Activated CD4-positive, alpha-beta T cell treated with anti-CD3 and anti-CD28 coated beads for 24 hours (primary cell): ENCODE measurements at places on chromosomes 6 and 20.

- DNase-seq = no peak
Observed at GRCh38 chr6:156889986-156890385, 112.8 kb downstream of the ARID1B start.

DNA sequence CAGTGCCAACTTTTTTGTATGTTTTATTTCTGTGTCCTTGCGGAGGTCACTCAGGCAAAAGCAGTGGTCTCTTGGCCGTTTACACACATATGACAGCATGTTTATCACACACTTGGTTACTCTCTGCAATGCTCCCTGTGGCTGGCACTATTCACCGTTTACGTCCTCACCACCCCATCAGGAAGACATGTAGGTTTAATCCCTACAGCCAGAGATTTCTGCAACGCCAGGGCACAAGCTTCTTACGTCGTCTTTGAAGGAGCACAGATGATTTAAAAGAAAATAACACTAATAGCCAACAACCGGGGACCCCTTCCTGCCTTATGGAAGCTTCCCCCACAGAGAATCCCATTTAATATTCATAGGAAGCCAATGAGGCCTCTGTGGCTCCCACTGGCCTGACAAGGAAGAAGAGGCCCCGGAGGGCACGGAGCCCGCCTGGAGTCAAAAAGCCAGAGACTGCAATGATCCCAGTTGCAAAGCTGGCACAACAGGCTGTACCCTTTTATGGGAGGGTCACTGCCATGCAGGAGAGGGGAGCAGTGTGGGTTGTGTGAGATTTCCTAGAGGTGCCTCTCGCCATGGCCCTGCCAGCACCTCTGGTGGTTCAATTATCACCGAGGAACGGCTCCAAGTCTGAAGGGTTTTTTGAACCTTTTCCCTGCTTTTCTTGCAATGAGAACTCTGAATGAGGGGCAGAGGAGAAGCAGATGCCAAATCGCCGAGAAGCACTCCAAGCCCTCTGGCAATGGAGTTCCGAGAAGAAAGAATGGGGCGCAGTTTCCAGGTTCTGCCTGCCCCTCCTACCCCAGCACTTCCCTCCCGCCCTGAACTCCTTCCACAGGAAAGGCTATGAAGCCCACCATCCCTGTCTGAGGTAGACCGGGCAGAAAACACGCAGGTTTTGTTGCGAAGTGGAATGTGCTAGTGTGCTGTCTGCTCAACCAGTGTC is 96.2 kb downstream of the THBS2 start:
- DNase-seq = no peak

- DNase-seq = no peak
Observed at GRCh38 chr20:59365611-59366285, 65.3 kb downstream of the EDN3 start.

GRCh38 chr6:373773-374724 is 17.5 kb upstream of the IRF4 start:
- no peak for DNase-seq

- DNase-seq = peak; percentile 37
Observed at GRCh38 chr6:109073344-109074132, 21.1 kb downstream of the SESN1 start.

DNA sequence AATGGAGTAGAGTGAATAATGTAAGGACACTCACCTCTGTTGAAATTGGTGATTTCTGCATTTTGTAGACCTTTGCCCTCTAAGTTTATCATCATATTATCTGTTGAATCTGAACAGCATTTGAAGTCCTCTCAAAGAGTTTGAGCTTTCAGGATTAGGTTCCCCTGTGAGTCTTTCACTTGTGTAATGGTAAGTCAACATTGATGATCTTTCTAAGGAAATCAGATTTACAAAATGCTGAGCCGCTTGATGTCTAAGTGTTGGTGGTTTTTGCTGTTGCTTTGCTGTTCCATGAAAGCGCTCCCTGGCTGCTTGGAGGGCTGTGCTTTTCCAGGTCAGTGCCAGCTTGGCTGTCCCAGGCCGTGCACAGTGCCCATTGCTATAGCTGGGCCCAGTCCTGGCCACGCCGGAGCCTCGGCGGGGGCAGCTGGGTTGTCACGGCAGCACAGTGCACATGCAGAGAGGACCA is 33.8 kb upstream of the KIF25 start:
- no peak for DNase-seq

DNA sequence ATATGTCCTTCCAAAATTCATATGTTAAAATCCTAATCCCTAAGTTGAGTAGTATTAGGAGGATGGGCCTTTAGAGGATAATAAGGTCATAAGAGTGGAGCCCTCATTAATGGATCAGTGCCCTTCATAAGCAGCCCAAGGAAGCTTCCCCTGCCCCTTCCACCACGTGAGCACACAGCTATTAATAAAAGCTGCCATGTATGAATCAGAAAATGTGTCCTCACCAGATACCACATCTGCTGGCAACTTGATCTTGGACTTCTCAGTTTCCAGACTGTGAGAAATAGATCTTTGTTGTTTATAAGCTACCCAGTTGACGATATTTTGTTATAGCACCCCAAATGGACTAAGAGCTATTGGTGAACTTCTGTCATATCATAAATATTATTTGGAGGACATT is 207.7 kb upstream of the HDDC2 start:
- no peak for DNase-seq

- DNase-seq = no peak
Observed at GRCh38 chr6:105601541-105602236, 198.8 kb upstream of the PREP start.

DNA sequence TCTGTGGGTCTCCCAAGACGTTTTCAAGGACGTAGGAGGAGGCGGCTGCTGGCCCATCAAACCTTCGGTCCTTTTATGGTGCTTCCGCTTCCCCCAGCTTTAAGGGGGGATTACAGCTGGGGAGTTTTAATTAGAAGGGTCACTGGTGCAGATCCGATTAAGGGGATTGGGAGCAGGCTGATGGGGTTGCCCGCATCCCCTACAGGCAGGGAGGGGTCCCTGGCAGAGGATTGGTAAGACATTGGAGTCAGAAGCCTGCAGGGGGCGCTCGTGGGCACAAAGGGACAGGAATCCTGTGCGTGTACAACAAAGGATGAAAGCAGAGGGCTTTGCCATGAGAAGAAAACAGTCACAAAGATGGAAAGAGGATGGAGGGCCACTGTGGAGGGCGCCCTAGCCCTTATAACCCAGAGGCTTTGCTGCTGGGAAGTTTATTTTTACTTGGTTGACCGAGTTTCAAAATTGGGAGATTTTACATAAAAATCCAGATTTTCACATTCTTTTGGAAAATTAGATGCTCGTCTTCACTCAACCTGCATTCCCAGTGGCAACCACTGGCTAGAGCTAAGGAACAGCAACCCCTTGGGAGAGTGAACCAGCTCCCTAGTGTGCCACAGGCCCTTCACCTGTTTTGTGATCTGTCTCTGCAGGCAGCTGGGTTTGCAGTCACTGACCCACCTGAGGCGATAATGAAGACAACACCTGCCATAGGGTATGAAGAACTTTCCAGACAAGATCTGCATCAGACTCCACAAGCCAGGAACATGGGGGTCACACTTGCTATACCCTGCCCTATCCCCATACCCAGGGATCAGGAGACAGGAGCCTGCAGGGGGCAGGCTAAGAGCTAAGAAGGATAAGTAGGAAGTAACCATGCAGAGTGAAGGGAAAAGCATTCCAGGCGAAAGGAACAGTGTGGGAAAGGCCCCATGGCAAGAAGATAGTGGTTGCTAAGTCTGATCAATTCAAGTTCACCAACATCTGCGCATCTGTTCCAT is 97.7 kb downstream of the KCNB1 start:
- peak; percentile 74 for DNase-seq

DNA sequence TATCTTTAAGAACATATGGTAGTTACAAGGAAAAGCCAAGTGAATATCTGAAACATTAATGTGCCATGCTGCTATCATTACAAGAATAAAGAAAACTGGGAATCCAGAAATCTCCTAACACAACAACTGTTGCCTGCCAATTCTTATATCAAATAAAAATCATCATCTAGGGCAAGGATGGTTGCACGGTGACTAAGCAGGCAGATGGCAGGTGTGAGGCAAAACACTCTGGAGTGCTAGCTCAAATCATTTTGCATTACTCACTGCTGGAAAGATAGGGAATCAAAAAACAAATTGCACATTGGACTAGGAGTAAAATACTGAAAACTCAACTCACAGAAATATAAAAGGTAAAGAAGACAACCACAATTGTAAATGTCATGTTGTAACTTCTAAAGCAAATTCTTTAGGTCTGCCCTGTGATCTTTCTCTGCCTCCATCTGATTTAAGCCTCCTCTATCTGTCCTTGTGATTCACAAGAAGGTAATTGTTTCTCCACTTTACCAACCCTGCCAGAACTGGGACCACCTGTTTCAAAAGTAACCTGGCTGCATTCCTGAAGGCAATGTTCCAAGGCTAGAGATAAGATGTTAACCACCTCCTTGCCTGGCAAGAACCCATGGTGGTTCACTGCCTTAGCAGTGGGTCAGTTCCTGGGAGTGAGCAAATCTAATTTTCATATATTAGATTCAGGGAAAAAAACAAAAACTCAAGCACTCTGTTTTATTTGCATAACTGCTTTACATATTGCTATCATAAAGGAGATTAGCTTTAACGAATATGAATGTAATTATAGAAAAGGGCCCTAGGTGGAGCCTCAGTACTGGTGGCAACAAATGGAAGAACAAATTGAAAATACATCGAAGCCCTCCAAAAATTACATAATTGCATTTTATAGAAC is 33.1 kb upstream of the LCA5 start:
- no peak for DNase-seq

GRCh38 chr20:38131588-38132121 is 33.4 kb downstream of the TGM2 start:
- no peak for DNase-seq

- no peak for DNase-seq
Observed at GRCh38 chr20:63106108-63106764, 99.5 kb upstream of the BHLHE23 start.

GRCh38 chr6:20708367-20709124 is 174.3 kb downstream of the CDKAL1 start:
- DNase-seq = peak; percentile 11

- no peak for DNase-seq
Observed at GRCh38 chr6:14224359-14225103, 107.0 kb downstream of the CD83 start.

- no peak for DNase-seq
Observed at GRCh38 chr6:76135481-76135880, 63.0 kb upstream of the IMPG1 start.

GRCh38 chr6:22880686-22881433 is 311.5 kb downstream of the HDGFL1 start:
- no peak for DNase-seq

- no peak for DNase-seq
Observed at GRCh38 chr6:163340201-163340887, 74.2 kb upstream of the QKI start.

DNA sequence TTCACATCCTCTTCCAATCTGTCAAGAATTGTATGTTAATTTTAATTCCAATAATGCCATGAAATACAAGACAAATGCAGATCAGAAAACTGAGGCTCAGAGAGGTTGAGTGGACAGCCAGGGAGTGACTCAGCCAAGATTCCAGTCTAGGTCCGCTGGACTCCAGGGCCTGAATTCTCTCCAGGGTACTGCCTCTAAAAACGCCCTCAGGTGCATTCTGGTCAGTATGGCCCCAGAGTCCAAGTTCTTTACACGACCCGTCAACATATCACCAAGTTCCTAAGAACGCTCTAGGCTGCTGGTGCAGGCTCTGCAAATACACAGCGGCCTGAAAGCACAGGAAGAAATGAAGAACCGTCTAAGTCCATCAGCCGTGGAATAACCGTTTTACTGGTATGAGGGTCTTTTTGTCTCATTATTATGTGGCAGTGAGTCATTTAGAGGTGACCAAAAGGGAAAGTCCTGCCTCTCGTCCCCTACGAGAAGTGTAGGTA is 709 bp upstream of the ASXL1 start:
- no peak for DNase-seq

- DNase-seq = no peak
Observed at GRCh38 chr20:37987602-37988290, 45.5 kb downstream of the TTI1 start.

DNA sequence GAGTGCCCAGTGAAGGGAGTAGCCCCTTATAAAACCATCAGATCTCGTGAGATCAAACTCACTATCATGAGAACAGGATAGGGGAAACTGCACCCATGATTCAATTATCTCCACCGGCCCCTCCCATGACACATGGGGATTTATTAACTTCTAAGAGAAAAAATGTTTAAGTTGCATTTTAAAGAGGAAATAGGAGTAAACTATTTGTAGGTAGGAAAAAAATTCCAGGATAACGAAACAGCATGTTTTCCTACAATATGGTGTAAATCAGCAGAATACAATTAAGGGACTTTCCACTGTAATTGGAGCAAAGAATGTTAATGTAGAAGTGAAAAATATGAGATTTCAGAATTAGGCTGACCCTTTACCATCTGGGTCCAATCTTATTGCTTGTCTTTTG is 63.9 kb downstream of the FBXO5 start:
- no peak for DNase-seq

- DNase-seq = no peak
Observed at GRCh38 chr6:149843051-149843633, 21.0 kb downstream of the LRP11 start.

DNA sequence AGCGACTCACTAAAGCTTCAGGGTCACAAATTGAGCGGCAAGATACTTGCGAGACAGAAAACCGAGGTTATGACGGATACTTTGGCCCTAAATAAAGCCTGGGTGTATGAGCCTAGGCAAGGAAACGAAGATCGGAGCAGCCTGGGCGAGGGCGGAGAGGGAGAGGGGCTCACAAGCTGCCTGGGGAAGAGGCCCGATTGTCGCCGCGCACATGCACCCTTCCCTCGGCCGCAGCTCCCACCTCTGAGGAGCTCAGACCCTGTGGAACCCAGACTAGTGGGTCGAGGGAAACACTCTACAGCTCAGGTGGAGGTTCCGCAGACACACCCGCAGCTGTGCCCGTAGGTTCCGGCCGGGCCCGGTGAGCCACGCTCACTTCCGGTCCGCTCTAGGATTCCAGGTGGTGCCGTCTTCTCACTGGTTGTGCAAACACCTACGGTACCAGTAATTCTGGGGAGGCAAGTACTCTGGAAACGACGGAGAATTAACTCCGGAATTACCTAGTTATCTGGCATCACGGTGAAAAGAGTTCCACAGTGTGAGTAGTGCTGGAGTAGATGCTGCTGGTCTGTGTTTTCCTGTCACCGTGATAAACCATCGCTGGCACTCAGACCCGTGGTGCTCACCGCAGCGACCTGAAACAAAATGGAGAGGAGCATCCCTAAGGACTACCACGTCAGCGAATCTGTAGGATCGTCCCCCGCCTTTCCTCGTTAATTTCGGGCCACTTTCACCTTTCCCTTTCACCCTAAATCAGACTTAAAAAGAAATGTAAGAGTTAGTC is 61.5 kb downstream of the GPX5 start:
- DNase-seq = peak; percentile 44

- no peak for DNase-seq
Observed at GRCh38 chr6:105014448-105014847, 57.5 kb downstream of the LIN28B start.
